ENCODE measurements at places on chromosomes 12 and 14. TPM values are rescaled to one million over a fixed set of nuclear protein-coding genes. Genes with fewer than 3 reads are reported as not detected.

Gene SOCS4
- 3.0 TPM for polyA plus RNA-seq

Gene KCTD10
- 28.2 TPM for polyA plus RNA-seq

Gene RASAL1
- polyA plus RNA-seq: 43.4 TPM

Gene REM2
- polyA plus RNA-seq: 0.31 TPM

Gene PDE3A
- polyA plus RNA-seq: 1.0 TPM

Gene GPD1
- 0.32 TPM for polyA plus RNA-seq

Gene KRT80
- 53.9 TPM for polyA plus RNA-seq

Gene SLC2A14
- polyA plus RNA-seq: not detected

Gene PRB2
- not detected for polyA plus RNA-seq

Gene PRMT5
- 47.1 TPM for polyA plus RNA-seq

Gene TMEM63C
- polyA plus RNA-seq: 11.1 TPM

Gene PCED1B
- polyA plus RNA-seq: 1.6 TPM

Gene DYRK4
- 34.7 TPM for polyA plus RNA-seq

Gene EFS
- polyA plus RNA-seq: 23.1 TPM

Gene CIPC
- 12.0 TPM for polyA plus RNA-seq

Gene TOX4
- polyA plus RNA-seq: 36.0 TPM

Gene CATSPERB
- polyA plus RNA-seq: 0.69 TPM

Gene ASB2
- 4.7 TPM for polyA plus RNA-seq

Gene SLC5A8
- 0.04 TPM for polyA plus RNA-seq

Gene NGB
- not detected for polyA plus RNA-seq

Gene RNASE7
- polyA plus RNA-seq: 33.9 TPM
